ENCODE measurements at places on chromosomes 2 and 18. TPM values are rescaled to one million over a fixed set of nuclear protein-coding genes. Genes with fewer than 3 reads are reported as not detected.

ARHGAP15 gene
- 10.0 TPM for total RNA-seq

TXNDC2 gene
- total RNA-seq, result not detected

CDCA7 gene
- total RNA-seq, result 1.7 TPM

GCKR gene
- not detected for total RNA-seq

MYOM1 gene
- 37.7 TPM for total RNA-seq

TRIM43 gene
- not detected for total RNA-seq

C2orf49 gene
- total RNA-seq, result 15.7 TPM

TUBA4B gene
- total RNA-seq, result not detected

CCDC150 gene
- 1.3 TPM for total RNA-seq

IL1F10 gene
- not detected for total RNA-seq

DNA sequence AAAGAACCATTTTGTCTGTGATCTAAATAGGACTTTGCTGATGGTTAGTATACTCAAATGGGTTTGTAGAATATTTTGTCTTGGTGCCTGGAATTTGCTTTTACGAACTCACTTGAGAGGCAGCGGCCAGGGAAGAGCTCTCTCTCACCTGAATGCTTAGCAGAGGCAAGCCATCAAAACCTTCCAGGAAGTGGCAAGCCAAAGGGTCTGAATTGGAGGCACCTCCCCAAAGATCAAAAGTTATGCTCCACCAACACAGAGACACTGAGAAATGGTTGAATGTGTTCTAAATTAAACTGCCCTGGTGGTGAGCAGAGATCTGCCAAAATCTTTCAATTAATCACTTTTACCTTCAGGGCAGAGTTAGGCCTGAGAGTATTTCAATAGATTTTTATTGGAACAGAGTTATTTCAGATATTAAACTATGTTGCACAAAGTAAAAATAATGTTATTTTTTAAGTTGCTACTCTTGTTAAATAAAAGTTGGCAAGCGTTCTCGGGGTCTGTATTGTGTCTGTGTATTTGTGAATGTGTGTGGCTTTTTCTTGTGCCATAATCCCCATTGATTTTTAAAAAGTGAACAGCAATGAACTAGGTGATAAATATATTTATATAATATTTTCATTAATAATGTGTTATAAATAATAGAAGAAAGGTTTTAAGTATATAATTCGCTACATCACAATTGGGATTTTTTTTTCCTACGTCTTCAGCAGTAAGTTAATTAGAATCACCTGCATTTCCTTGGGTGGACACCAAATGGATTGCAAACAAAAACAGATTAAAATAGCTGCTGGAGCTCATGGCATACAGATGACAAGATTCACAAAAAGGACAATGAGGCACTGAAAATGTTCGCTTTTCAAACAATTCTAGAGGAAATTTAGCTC, 416.1 kb downstream of the ARHGAP15 start:
- DNase-seq, result no peak

DNA sequence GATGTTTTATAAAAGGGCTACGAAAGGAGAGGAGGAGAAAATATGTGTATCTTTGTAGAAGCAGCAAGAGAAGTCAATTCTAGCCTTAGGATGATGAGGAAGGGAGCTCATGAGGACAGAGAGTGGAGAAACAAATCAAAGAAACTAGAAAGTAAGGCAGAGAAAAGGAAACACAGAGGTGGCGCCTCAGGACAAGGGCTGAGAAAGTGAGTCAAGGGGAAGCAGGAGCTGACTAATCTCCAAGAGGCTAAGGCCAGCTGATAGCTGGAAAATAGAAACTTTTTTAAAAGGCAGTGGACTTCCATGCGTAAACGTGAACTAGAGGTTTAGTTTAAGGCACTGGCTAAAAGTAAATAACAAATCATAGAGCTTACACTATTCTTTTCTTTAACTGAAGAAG, 173.3 kb downstream of the ANKRD44 start:
- no peak for DNase-seq

- no peak for DNase-seq
These were observed 53.5 kb downstream of the E2F6 start for GRCh38 chr2:11412449-11412810.

DNA sequence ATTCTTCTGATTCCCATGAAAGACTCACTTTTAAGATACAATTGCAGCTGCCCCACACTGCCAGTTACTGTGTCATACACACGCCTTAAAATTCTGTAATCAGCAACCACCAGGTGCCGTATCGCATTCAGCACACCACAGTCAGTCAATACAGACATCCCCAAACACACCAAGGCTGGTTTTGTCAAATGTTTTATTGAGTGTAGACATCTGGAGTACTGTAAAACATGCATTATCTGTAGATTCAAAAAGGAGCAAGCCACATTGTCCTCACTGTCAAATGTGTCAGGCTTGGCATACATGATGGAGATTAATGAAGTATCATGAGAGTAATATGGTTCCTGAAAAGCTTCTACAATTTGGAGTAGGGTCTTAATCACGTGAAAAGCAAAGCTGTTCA, 109.7 kb upstream of the SP3 start:
- no peak for DNase-seq

GRCh38 chr18:13220361-13220991, 1.9 kb downstream of the LDLRAD4 start:
- no peak for DNase-seq

GRCh38 chr2:233414273-233414654, 60.0 kb downstream of the DGKD start:
- no peak for DNase-seq

DNA sequence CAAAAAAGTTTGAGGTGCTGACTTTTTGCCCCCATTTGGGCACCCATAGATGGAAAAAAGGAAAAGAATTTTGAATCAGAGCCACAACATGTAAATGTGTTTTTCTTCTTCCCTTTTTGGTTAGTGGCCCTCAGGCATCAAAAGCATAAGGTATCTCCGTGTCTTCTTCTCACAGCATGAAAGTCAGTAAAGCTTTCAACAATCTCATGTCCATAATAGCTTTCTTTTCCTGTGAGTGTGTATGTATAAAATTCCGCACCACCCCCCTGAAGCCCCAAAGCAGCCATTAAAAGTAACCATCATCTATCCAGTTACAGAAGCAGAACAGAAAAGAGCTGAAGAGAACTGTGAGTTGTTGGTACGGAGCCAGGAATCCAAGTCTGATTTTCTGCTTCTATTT, 1539.7 kb upstream of the ACVR2A start:
- DNase-seq, result no peak

DNA sequence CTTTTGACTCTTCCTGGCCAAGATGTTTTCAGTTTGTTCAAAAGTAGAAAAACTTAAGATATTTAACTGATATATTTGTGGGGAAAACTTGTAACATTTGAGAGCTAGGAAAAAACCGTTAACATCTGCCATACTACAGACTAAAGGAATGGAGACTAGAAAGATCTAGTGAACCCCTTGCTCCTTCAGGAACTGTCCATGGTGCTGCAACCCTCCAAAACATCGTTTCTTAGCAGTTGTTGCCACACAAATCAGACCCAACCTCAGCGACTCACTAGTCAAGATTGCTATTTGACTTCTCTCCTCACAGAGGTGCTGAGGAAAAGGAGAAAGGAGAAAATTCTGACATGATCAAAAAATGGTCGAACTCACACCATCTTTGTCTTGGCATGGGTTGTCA, 393.8 kb upstream of the LYPD1 start:
- no peak for DNase-seq

DNA sequence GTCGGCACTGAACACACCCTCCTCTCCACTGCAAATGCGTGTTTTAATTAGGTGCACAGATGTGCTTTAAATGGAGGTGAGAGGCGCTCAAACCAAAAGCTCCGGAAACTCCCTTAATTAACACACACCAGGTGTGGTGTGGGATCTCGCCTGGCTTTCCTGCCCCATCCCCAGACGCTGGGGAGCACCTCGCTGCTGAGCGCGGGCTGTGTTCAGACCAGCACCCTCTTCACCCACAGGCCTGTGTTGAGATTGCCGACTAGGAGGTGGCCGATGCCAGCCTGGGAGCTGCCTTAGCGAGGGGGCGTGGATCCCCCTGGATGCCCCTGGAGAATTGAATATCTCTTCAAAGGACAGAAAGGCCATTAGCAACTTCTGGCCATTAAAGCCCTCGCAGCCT, 171.7 kb downstream of the MYT1L start:
- DNase-seq, result no peak

GRCh38 chr2:224379986-224380385, 21.9 kb downstream of the FAM124B start:
- peak; percentile 73 for DNase-seq

- DNase-seq, result no peak
These were observed 71.7 kb downstream of the IKZF2 start for GRCh38 chr2:213079756-213080155.

- DNase-seq, result no peak
These were observed 158.5 kb downstream of the CDCA7 start for GRCh38 chr2:173513107-173513727.

DNA sequence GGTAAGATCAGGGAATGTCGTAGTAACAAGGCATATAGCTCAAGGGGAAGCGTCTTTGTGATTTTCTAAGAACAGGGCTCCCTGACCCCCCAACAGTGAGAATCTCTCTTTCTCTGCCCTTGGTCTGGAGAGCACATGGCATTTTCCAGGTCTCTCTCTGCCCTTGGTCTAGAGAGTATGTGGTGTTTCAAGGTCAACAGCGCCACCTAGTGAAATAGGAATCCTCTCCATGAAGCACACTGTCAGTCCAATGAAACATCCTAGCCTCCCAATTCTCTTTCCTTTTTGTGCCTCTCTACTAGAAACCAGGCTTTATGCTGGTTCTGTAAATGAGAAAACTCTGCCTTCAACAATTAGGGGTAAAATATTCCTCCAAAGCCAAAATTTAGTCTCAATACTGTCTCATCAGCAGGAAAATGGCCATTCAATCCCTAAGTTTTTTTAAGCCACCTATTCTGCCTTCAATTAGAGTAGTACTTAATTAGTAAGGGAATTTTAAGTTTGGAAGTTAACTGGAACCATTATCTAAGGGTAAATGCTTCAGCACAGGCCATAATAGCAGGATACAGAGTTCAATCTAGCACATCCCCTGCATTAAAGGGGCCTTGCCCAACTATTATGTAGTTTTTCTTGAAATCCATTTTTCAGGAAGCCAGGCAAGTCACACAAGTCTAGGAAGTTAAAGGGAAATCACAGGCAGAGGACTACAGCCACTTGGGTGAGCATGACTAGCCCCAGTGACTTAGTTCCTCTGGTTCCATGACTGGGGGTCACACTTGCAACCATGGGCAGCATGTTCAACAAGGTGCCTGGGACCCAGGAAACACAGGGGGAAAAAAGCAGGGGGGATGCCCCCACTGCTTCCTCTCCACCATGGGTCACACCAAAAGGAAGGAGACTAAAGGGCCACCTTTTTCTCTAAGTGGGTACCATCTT, 12.4 kb downstream of the DYM start:
- DNase-seq, result no peak

DNA sequence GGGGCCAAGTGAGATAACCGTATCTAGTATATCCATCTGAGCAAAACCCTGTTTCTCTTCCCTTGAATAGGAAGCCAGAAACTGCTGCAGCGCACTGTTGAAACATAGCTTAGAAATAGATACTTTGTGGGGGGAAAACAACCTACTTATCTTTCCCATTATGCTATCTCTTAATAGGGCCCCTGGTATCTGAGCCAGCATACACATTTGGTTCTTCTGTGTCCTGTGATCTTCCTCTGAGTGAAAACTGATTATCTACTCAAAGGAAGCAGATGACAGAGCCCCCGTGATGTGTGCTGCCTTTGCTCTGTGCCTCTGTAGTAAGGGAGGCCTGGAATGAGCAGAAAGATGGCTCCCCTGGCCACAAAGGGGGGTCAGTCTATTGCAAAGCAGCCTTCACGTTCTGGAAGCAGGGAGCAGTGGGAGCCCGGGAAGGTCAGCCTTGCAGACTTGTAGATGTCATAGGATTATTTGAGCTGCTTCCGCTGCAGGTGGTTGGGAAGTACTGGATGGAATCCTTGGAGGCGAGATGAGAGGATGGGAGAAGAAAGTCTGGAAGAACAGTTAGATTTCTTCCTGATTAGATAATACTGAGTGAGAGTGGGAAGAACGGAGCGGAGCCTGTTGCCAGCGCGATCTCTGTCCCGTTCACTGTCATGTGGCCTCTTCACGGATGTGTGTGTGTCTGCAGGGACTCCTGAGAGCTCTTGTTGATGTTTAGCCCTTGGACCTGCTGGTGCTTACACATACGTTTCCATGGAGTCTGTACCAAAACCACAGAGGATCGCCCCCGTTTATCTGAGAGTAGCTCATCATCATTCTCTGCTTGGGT, 150.1 kb downstream of the AGAP1 start:
- no peak for DNase-seq

DNA sequence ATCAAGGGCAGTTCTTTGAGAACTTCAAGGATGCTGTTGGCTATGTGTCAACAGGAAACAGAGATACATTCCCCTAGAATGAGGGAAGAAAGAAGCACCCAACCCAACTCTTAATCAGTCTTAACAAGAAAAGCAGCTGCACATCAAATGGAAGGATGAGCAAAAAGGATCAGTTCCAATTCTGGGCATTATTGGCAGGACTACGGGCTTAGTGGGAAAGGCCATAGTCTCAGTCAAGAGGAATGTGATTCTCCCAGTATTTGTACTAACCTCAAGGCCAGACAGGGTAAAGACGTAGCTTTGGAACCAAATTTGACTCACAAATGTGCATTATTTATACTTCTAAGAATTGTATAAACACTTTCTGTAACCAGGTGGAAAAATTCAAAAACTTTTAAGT, 18.2 kb downstream of the BMP10 start:
- no peak for DNase-seq

DNA sequence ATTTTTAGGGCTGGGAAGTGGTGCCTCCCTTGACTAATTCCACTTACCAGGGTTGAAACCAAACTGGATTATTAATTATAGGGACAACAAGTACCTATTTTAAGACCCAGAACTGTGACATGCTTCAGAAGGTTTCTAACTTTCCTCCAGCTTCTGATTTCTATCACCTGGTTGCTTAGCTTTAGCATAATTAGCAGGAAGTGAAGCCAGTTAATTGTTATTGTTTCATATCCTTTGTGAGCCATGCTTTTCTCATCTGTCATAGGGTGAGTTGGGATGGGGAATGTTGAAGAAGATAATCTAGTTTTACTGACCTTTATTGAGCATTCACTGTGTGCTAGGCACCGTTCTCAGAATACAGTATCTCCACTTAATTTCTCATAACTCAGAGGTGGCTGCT, 3.2 kb downstream of the YPEL5 start:
- no peak for DNase-seq

- no peak for DNase-seq
These were observed 46.3 kb downstream of the TANK start for GRCh38 chr2:161206471-161207032.

DNA sequence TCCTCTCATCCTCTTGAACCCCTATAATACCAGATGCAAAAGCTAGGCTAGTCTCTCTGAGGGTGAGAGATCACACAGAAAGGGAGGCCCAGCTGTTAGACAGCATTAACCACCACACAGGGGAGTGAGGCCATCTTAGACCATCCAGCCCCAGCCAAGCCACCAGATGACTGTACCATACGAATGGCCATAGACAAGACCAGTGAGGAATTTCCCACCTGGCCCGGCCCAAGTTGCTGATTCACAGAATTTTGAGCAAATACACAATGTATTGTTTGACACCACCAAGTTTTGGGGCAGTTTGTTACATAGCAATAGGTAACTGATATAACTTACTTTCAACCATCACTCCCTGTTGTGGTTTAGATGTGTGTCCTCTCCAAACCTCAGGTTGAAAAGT, 98.2 kb upstream of the CTNNA2 start:
- DNase-seq, result no peak

All from sigmoid colon (tissue), 7 donors.